Testis (tissue), 5 donors: ENCODE measurements at places on chromosomes 7 and 10.
A peak's percentile ranks its signal among the peaks of the same experiment; 100 is the strongest.

GRCh38 chr10:4062751-4063150 is 277.7 kb upstream of the KLF6 start:
- DNase-seq, result no peak

DNA sequence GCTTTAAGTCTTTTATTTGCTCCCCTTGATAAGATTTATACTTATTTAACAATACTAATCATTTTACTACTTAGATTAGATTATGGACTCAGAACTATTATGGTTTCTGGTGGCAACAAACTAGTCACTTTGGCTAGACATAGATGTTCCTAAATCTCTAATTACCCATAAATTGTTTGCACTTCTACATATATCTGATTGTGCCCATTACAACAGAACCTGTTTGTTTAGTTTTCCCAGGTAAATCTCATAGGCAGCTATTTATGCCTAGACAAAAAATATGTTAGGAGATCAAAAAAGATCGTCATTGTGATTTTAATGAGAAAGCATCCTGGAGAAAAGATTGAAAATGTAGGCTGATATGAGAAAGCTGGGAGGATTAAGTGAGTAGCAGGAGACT is 14.4 kb downstream of the UBN2 start:
- DNase-seq, result no peak

GRCh38 chr10:101155896-101156295 is 24.8 kb downstream of the TLX1 start:
- DNase-seq, result no peak

- no peak for DNase-seq
Measured at GRCh38 chr7:91492773-91493172, 228.5 kb downstream of the FZD1 start.

DNA sequence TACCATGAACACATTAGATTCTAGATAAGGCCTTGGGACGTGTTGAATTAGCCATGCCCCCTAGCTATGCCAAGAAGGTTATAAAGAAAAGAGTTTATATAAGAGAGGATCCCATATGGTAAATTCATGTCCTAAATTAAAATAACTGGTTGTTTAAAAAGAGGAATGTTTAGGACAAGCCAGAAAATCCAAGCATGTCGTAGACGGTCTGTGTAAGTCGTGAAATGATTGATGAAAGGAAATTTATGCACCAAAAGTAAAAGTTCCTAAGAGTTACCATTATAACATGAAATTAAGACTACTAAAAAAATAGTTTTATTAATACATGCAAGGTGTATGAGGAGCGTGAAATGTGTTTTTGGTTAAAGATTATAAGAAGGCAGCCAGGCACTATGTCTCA is 624.9 kb downstream of the ARL4A start:
- no peak for DNase-seq

- DNase-seq, result no peak
Measured at GRCh38 chr10:100216006-100216405, 13.4 kb downstream of the CHUK start.

DNA sequence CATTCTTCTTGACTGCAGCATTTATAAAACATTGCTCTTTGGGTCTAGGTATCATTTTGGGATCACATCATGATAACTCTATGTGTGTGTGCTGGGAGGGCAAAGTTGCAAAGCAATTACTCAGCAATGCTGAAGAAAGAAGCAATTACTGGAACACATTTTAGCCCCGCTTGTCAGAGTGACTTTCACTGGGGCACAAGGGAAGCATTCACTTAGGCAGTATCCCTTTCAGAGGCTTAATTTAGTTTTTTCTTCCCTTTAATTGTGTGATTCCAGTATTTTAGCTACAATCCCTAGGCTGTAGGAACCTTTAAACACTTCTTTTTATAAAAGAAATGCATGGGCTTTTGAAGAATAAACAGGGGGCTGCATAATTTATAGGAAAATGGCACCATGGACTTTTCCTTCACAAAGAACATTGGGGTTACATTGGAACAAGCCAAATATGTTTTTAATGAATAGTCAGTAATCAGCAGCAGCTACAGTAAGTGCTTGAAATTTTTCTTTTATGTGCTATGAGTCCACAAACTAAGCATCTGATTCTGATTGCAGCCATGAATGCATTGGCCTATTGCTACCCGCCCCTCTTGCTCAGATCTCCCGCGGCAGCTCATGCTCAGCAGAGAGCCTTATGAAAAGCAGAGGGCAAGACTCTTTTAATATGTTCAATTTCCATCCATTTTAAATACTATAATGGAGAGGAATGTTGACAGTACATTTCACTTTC is 51.2 kb upstream of the NXPH1 start:
- DNase-seq, result no peak

GRCh38 chr7:25776744-25777123 is 375.3 kb upstream of the NFE2L3 start:
- no peak for DNase-seq

GRCh38 chr10:65907199-65907712 is 1018.6 kb upstream of the LRRTM3 start:
- no peak for DNase-seq

DNA sequence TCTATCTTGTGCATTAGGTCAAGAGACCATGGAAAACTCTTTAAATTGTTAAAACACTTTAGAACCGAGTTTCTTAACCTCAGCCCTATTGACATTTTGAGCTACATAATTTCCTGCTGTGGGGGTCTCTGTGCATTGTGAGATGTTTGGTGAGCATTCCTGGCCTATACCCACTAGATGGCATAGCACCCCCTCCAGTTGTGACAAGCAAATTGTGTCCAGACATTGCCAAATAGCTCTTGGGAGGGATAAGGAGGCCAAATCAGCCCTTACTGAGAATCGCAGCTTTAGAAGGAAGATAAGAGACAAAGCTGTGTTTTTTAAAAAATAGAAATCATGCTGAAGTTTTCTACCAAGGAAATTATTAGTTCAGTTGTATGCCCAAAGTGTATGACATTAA is 1158.5 kb upstream of the C7orf33 start:
- peak; percentile 20 for DNase-seq

DNA sequence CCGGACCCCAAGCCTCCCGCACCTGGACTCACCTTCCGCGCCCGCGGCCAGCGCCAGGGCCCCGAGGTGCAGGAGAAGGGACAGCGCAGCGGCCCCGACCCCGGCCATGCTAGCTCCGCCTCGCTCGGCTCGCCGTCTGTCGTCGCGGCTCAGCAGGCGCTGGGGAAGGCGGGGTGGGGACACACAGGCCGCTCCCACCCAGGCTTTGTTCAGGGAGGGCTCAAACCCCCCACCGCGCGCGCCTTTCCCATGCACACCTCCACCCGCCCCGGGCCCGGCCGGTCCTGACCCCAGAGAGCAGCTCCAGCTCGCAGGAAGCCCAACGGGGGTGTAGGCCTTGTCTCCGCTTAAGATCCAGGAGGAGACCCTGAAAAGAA is at the start of gene KCP:
Gene KCP, minus strand, starts transcription at position 141 of the 377 bp plus-strand sequence. Its CDS starts 33 bp downstream, at position 108.
- DNase-seq, result no peak

DNA sequence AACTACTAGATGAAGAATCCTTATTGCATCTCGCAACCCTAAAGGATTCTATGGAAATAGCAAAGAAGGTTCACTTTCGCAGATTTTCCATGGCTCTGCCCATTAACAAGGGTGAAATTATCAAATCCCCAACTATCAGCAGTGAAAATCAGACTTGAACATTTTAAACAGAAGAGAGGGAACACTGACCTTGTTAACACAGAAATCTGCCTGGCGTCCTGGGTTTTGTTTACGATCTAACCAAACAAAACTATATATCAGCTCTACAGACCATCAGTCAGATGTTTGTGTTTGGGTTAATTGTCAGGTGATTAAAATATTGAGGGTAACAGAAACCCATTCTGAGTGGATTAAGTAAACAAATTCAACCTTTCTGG is 1.9 kb downstream of the CTTNBP2 start:
- no peak for DNase-seq

GRCh38 chr10:13795653-13796555 is 209.1 kb downstream of the PRPF18 start:
- DNase-seq, result no peak

GRCh38 chr7:103687951-103688350 is 241.9 kb upstream of the SLC26A5 start:
- no peak for DNase-seq

- DNase-seq, result no peak
Measured at GRCh38 chr10:8300925-8301324, 246.4 kb downstream of the GATA3 start.
